Motor neuron (in vitro differentiated cells): ENCODE measurements at places on chromosomes 6 and 20. TPM values are rescaled to one million over a fixed set of nuclear protein-coding genes. Genes with fewer than 3 reads are reported as not detected.

- ATAC-seq: no peak
Observed at GRCh38 chr6:46526607-46527006, 35.4 kb upstream of the RCAN2 start.

DNA sequence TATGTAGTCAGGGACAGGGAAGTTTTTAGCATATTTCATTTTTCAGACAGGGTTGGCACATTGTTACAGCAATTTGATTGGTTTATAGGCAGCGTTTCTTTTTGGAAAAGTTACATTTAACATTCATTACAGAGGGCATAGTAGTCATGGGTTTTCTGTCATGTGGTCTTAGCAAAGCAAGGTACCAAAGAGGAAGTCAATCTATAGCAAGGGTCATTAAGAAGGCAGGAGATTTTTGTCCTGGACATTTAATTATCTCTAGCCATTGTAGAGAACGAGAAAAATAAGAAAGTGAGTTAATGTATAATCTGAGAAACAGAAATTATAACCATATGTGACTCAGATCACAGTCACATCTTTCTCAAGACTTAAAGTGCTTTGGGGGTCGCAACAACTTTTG is 47.4 kb downstream of the TPD52L1 start:
- ATAC-seq: no peak

DNA sequence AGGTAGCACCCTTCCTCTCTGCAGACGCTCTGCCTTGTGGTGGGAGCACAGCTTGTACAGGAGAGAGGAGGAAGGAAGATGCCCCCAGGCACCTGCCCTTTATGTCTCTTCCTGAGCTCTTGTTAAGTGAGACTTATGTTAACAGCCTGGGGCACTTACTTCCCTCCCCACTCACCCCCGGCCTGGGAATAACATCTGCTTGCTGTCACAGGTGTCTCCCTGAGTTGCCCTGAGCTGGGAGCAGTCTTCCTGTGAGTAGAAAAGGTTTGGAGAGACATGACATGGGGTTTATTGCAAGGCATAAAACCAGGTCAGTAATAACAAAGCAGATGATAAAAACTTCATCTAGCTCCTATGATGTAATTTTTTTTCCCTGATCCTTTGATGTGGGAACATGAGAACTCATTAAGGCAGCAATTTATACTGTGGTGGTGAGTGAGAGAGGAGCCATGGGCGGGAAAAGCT is 1.9 kb downstream of the SSTR4 start:
- ATAC-seq: no peak

Gene ZSCAN26
- total RNA-seq: 10.1 and 15.6 TPM in 2 replicates

DNA sequence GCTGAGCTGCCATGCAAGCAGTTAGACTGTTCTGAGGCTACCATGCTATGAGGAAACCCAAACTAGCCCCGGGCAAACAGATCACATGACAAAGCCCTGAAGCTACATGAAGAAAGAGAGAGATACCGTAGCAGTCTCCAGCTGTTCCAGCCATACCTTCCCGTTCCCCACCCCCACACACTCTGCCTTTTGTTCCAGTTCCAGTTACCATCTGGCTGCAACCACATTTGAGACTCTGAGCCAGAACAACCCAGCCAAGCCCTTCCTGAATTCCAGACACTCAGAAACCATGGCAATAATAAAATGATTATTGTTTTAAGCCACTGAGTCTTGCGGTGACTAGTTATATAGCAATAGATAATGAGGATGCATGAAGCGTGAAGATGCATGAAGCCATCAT is 28.3 kb downstream of the RIN2 start:
- ATAC-seq: no peak

Gene C6orf163
- total RNA-seq: 2.0 and 2.4 TPM in 2 replicates
